ENCODE measurements at places on chromosomes 11 and 22.
A peak's percentile ranks its signal among the peaks of the same experiment; 100 is the strongest.

DNA sequence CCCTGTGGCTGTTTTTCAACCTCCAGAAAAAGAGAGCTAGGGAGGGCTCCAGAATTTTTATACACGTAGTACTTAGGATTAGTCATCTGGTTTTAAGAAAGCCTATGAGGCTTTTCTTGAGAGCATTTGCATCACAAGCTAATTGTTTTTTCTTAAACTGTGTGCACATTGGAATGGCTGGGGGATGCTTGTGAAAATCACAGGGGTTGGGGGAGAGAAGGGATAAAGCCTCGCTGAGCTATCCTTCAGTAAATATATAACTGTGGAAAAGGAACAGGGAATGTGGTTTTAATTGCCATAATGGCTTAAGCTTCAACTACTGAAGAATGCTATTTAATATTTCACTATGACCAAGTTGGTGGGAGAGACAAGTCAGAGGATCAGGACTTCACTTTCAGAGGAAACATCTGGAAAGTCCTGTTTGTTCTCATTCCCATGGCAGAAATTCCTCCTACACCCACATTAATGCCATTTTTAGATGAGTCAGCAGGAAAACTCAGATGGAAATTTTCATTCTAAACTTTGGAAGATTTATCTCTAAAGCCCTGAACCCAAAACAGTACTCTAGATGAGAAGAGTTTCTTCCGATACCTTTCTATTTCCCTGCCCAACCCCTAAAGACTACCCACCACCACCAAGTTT lies 591.3 kb downstream of the LRRC4C start:
- no peak for DNase-seq

DNA sequence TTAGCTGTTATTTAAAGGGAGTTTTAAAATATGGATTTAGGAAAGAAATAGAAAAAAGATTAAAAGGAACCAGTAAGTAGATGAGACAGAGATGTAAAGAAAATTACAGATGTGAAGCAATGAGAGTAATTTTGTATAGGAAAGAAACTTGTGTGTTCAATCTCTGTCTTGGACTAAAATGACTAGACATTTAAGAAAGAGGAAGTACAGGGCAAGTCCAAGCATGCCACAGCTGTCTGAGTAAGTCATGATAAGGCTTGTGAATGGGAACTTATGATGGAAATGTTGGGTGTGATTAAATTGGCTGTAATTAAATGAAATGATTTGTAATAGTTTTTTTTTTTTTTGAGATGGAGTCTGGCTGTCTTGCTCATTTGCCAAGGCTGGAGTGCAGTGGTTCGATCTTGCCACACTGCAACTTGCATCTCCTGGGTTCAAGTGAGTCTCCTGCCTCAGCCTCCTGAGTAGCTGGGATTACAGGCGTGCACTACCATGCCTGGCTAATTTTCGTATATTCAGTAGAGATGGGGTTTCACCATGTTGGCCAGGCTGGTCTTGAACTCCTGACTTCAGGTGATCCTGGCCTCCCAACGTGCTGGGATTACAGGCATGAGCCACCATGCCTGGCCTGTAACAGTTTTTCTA lies 5.9 kb upstream of the ACY3 start:
- DNase-seq = no peak

DNA sequence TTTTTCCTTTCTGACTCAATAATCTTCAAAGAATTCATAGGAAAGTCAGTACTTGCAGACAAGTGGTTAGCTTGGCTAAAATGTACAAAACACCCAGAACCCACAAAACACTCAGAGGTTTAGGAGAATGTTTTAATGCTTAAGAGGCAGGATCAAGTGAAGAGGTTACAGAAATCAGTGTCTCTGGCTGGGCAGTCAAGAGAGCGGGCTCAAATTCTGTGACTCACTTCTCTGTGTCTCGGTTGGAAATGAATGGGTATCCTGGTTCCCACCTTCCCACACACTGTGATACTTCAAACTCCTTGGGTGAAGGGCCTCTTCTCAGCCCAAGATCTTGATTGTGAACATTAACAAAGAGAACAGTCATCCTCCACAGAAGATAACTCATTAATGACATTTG lies 3.8 kb downstream of the MPEG1 start:
- no peak for DNase-seq

DNA sequence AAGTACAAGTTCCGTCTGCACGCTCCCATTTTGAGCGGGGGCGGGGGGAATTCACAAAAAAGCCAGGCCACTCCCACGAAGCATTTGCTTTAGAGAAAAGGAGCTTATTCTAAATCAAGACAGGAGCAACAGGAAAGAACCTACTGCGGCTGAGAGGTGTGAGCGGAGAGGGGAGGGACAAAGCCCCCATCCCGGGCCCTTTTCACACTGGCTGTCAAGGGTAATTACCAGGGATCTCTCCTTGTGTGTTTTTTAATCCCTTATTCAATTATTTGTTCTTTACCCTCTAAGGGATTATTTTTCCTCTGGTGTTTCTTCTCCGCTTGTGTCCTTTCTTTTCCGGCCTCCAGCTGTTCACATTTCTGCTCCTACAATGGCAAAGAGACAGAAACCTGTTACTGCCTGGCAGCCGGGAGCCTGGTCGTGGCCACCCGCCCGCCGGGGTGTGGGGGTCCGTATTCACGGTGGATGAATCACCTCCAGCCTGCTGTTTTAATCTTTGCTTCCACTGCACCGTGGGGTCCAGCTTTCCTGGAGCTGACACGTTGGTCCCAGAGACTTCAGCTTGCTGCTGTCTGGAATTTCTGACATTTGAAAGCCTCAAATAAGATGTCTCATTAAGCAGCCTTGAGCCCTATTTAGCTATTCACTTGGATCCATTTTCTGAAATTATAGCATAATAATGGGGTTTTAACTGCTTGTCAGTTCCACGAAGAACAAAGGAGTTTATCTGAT lies 61.4 kb upstream of the FADD start:
- DNase-seq = no peak

DNA sequence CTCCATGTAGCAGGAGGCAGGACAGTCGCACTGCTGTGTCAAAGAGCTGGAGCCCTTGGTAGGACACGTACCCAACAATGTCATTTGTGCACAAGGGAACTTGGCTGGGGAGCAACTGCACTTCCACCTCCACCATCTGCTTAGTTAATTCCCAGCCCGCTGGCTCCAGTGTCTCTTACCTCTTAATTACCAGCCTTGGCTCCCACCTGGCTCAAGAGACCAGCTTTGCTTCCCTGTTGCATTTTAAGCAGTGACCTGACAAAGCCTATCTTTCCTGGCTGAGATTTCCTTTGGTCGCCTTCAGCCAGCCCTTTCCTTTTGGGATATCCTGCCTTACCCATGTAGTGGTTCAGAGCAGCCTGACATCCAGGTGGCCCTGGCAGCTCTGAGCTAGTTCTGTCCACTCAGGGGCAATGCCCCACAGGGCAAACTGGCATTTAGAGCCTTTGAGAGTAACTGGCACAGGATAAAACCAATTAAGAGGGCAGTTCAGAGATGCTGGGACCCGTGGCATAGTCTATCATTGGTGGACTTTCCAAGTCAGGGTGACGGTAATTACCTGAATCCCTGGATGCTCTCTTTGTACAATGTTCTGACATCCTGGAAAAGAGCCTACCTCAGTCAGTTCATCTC lies 212.6 kb upstream of the SORL1-AS1 start:
- DNase-seq = no peak

- DNase-seq = no peak
Observed at GRCh38 chr11:112227471-112227870, 1.2 kb downstream of the PTS start.

GRCh38 chr22:20798218-20798617 lies 24.3 kb downstream of the SERPIND1 start:
- no peak for DNase-seq

GRCh38 chr22:40036591-40037225 lies 42.0 kb downstream of the FAM83F start:
- DNase-seq = peak; percentile 37

DNA sequence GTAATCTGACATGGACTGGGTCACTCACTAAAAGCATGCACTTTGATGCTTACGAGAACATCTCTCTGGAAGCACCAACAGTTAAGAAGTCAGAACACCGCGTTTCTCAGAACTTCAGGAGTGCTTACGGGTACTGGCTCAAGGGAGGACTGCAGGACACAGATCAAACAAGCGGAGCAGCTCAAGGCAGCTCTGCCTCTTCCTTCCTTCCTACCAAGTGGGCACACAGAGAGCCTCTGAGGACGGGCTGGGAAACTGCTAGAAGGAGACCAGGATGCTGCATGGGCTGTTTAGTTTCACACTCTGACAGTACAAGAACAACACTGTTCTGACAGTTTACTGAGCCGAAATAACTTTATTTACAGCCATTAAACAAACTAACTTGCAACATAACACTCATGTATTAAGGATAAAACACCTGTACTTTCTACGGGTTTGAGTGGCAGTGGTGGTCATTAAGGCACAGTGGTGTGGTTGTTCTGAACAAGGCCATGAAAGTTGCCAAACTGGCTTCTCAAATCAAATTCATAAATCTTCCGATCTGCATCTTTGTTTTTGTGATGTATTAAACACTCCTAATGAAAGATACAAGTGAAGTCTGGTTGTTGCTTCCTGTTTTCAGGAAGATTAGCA lies 37.5 kb downstream of the ARFGAP3 start:
- no peak for DNase-seq

GRCh38 chr22:28279888-28280287 lies 360.8 kb upstream of the PITPNB start:
- no peak for DNase-seq

- no peak for DNase-seq
Observed at GRCh38 chr11:15937601-15938120, 418.7 kb downstream of the SOX6 start.

- peak; percentile 42 for DNase-seq
Observed at GRCh38 chr22:32994898-32995297, 63.3 kb downstream of the SYN3 start.

GRCh38 chr11:24559315-24559714 lies 62.5 kb downstream of the LUZP2 start:
- no peak for DNase-seq

GRCh38 chr11:44029977-44030911 lies 17.5 kb upstream of the ACCSL start:
- no peak for DNase-seq

- no peak for DNase-seq
Observed at GRCh38 chr11:73547706-73548595, 50.0 kb downstream of the FAM168A start.

DNA sequence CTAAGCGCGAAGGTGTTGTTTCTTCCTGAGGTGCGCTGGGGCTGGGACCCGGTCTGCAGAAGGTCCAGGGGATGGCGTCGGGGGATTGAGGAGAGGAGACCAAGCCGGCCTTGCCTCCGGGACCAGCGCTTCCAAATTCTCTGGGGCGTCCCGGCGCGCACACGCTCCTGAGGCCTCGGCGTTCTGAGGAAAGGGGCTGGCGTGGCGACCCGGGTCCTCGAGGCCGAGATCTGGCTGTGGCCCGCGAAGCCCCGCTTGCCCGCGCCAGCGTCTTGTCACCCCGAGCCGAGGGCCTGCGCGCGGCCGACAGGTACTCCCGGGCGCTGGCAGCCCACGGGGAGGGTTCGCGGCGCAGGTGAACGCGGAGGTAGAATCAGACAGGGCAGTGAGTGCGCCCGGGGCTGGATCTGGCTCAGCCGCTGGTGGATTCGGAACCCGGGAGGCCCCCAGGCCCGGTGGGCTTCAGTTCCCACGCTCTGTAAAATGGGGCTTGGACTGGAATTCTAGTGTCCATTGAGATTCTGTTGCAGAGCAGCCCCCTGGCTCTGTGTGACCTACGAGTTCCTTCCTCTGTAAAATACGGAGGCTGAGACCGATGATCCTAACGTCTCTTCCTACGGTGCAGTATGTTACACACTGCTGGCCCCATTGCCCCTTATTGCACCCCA lies 14.7 kb downstream of the SSH3 start:
- DNase-seq = no peak

GRCh38 chr22:26587991-26588613 lies 1.8 kb downstream of the TPST2 start:
- no peak for DNase-seq

DNA sequence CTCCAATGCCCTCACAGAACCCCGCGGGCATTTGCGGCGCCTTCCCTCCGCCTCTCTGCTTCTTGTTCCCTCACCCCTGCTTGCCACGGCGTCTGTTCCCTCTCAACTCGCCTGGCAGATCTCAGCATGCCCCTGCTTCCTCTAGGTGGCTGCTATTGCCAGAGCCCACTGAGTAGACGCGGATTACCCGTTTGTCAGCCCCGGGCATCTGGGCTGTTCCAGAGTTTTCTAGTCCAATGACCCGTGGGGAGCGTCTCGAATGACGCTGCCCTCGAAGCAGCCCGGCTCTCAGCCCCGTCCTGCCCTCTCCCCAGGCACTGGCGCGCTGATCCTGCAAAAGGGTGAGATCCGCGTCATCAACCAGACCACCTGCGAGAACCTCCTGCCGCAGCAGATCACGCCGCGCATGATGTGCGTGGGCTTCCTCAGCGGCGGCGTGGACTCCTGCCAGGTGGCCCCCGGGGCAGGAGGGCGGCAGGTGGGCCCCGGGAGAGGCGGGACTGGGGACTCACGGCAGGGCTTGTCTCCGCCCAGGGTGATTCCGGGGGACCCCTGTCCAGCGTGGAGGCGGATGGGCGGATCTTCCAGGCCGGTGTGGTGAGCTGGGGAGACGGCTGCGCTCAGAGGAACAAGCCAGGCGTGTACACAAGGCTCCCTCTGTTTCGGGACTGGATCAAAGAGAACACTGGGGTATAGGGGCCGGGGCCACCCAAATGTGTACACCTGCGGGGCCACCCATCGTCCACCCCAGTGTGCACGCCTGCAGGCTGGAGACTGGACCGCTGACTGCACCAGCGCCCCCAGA lies 49.7 kb downstream of the ST14 start:
- no peak for DNase-seq

DNA sequence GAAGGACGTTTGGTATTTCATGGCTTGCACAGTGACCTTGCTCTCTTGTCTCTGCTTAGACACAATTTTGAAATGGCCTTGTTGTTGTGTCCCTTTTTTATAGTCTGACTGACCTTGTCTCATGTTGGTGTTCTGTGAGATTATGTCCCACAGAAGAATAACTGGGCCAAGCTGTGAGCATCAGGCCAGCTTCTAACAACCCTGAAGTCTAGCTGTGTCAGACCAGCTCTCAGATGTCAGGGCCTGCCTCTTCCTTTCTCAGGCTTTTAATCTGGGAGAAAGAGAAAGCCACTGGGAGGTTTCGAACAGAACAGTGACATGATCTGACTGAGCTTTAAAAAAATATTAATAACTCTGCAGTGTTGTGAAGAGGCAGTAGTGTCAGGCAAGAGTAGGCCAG lies 2.0 kb upstream of the UEVLD start:
- DNase-seq = no peak

- no peak for DNase-seq
Observed at GRCh38 chr22:46801331-46801811, 38.9 kb downstream of the TBC1D22A start.

GRCh38 chr11:115502636-115503082 lies 1.6 kb downstream of the CADM1 start:
- no peak for DNase-seq

- no peak for DNase-seq
Observed at GRCh38 chr11:66012371-66012945, 650 bp downstream of the CST6 start.

DNA sequence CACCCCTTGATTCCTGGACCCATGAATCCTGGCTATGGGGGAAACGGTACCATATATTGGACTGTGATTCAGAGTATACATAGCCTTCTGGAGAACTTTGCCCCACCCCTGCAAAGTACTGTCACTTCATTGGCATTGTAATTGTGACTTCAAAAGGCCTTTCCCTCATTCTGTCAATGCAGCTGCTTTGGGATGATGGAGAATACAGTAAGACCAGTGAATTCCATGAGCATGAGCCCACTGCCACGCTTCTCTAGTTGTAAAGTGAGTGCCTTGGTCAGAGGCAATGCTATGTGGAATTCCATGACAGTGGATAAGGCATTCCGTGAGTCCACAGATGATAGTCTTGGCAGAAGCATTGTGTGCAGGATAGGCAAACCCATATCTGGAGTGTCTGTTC lies 25.7 kb upstream of the MSANTD2 start:
- DNase-seq = no peak

GRCh38 chr22:37420686-37421467 lies 6.4 kb downstream of the ELFN2 start:
- DNase-seq = no peak
